8988T (cell line): ENCODE measurements at places on chromosomes 12 and 14.

- DNase-seq = no peak
These were observed 17.4 kb downstream of the TMED10 start for GRCh38 chr14:75158843-75159614.

DNA sequence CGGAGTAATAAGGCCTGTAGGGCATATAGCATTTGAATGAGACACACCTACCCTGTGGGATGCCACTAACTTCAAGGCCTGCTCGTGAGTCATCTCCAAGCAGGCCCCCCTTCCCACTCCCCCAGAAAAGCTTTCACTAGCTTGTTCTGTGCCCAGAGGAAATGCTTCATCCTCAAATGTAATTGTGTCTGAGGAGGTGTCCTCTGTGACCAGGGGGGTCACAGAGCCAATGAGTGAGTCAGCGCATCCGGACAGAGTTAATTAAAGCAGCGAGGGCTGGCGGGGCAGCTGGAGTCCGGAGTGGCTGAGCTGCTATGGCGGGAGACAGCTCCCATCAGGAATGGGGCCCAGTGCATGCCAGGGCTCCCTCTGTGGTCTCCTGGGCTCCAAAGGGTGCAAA lies 27.0 kb upstream of the ESRRB start:
- DNase-seq = no peak

- no peak for DNase-seq
These were observed 2.0 kb upstream of the MDM1 start for GRCh38 chr12:68334132-68334531.

DNA sequence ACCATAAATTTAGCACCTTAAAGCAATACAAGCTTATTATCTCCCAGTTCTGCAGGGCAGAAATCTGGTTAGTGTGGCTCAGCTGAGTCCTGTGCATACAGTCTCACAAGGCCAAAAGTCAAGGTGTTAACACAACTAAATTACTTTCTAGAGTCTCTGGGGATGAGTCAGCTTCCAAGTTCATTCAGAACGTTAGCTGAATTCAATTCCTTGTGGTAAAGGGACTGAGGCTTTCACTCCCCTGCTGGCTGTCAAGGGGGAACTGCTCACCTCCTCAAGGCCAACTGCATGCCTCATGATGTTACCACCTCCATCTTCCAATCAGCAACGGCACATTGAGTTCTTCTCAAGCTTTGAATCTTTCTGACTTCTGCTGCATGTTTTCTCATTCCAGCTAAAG lies 27.6 kb downstream of the EML5 start:
- DNase-seq = no peak

DNA sequence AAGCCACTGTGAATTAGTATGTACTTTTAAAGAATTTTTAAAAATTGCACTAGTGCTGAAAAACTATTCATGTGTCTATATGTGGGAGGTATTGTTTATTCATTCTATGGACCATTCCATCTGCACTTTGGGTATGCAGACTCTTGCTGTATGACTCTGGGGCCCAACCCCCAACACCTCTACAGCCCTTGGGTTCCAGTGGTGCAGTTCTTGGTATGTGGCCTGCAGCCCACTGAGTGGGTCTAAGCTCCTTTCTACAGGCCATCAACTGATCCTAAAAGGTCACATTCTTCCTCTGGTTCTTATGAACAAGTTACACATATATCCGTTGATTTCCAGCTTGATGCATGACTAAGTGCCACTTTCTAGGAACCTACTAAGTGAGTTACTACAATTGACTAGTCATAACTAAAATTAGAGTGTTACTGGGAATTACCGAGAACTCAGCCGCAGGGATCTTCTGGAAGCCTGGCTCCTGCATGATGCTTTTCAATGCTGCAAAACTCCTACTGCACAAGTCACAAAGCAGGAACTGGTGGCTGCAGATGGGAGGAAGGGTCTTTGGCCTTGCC lies 62.4 kb upstream of the MED13L start:
- no peak for DNase-seq

DNA sequence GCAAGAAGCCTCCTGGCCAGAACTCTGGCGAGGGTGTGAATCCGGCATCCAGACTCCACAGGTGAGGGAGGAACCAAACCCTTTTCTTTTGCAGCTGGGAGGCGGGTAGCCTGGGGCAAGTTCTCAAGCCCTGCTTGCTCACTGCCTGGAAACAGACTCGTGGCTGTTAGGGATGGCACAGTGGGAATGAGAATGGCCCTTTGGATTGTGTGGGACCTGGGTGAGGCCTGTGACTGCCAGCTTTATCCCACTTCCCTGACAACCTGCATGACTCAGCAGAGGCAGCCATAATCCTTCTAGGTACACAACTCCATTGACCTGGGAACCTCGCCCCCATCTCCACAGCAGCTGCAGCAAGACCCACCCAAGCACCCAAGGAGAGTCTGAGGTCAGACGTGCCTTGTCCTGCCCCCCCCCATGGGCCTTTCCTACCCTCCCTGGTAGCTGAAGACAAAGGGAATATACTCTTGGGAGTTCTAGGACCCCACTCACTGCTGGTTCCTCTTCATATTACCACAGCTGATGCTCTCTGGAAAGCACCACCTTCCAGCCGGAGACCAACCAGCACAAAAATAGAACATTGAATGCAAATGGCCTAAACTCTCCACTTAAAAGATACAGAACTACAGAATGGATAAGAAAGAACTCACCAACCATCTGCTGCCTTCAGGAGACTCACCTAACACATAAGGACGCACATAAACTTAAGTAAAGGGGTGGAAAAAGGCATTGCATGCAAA lies 5.1 kb upstream of the GPR33 start:
- no peak for DNase-seq

- DNase-seq = no peak
These were observed 133.5 kb upstream of the KRAS start for GRCh38 chr12:25384038-25384892.

DNA sequence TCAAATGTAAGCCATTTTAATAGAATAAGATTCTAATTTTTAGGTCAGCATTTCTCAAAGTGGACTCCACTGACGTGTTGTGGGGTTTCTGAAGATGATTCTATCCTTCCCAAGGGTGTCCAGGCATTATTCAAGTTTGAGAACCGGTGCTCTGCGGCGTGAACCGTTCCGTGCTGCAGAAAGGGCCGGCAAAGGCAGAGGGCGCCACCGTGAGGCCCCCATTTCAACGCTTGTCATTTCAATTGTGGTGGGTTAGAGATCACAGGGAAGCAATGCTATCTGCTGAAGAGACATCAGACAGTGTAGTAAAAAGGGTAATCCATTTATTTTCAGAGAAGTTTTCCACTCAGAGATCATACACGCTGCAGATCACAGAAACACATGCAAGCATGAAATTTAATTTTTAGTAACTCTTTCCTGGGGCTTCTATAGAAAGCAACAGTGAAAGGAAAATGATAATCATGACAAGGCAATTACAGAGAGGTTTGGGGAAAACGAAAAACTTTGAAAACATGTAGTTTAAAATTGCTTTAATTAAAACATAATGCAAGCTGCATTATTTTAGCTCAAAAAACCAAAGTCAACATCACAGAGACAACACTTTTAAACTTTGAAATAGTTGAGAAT lies 201.7 kb downstream of the EXOC5 start:
- no peak for DNase-seq

DNA sequence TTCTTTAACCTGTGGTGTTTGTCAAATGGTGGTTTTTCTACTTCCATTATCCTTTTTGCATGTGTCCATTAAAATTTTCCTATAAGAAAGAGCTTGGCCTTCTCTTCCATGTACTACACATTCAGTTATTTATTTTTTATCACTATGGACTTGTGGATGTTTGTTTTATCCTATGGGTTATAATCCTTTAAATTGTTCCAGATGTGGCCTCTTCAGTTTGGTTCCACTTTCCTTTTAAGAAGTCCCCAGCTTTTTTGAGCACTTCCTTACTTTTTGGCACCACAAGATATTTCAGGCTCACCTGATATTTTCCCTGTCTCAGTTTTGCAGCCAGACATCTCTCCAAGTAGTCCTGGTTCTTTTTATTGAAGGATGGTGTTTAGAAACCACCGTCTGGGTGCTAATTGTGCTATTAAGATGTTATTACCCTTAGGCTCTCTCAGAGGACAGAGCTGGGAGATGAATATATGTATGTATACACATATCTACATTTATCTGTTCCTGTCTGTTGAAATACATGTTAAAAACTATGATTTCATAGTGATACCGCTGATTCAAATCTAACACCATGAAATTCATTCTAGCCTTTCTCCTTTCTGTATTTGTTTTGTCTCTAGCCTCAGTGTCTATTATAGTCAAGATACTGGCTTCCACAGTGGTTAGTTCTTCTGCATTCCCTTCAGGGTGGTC lies 408.5 kb upstream of the RGS6 start:
- no peak for DNase-seq

- DNase-seq = no peak
These were observed 148.1 kb downstream of the KIF26A start for GRCh38 chr14:104286496-104286895.

DNA sequence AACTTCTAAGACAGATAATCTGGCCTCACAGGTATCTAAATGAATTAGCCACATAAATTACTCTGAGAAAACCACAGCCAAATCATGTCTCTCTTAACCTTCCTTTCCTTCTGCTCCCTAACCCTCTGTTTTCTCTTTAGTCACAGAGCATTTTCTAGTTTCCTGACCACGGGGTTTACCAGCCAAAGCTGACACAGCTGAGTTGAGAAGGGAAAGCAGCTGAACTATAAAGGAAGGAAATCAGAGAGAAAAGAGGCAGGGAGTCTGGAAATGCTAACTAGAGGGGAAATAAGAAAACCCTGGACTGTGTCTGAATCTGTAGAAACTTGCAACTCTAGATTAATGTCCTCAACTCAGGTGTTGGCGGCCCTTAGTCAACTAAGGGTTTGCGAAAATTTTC lies 24.4 kb downstream of the ANKS1B start:
- DNase-seq = no peak

- no peak for DNase-seq
These were observed 417.6 kb downstream of the PDZRN4 start for GRCh38 chr12:41605545-41606305.

DNA sequence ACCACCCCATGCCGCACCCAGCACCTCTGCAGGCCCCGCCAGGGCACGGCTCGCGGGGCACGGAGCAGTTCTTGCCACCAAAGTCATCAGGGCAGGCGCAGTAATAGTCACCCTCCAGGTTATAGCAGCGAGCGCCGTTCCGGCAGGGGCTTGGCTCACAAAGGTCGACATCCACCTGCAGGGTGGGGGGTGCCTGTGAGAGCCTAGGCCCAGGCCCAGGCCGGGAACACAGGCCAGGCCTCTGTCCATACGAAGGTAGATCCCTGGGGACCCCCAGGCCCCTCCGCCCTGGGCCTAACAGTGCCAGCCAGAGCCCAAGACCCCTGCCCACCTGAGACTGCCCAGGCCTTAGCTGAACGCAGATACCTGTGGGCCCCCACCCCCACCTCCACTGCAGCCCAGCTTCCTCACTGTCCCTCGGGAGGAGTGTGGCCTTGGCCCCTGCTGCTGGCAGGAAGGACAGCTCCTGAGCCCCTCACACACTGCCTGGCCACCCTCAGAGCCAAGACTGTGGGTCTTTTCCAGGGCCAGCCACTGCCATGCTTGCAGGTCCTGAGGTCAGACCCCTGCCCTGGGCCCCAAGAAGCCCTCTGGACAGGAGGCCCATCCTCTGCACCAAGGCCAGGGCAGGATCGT lies 19.3 kb downstream of the JAG2 start:
- peak; percentile 34 for DNase-seq

GRCh38 chr12:75702477-75703093 lies 191.2 kb upstream of the KRR1 start:
- DNase-seq = no peak

DNA sequence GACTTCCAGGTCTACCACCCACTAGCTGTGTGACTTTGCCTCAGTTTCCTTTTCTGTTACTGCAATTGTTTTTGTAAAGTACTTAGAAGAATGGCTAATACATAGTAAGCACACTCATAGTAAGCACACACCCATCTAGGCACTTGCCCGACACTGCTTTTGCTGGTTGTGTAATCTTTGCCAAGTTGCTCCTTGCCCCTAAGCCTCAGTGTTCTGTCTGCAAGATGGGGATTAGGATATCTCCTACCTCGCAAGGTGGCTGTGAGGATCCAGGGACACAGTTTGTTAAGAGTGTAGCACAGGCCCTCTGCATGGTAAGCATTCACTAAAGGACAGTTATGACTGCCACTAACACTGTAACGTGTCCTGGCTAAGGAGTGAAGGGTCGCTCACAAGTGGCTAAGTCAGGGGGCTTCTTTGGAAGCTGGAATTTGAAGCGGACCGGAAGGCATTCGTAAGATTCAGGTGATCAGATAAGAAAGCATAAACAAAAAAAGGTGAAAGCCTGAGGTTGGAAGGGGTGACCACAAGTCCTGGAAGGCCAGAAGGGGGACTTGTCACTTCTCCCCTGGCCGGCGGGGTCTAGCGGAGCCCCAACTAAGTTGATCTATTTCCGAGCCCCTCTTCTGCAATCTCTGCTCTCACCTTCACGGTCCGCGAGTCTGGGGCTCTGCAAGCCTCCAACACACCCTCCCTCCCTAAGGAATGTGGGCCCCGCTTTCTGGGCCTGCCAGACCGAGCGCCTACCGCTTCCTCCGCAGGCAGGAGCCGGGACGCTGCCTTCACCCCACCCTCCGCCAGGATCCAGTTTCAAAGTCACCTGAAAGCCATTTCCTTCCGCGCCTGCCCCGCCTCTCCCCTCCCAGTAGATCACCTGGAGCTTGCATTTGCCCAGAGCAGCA lies 1.5 kb upstream of the PLEKHG3 start:
- DNase-seq = no peak

DNA sequence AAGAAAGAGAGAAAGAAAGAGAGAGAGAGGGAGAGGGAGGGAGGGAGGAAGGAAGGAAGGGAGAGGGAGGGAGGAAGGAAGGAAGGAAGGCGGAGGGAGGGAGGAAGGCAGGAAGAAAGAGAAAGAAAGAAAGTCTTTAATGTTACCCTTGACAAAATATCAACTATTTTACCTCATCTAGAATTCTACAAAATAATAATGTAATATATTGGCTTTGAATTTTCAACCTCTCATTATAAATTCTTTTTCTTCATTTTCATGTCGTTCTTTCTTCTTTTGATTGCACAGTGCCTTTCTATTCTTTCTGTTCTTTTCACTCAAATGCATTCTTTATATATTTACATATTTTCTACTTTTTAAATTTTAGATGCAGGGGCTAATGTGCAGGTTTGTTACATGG lies 59.5 kb upstream of the GARIN2 start:
- DNase-seq = no peak

- no peak for DNase-seq
These were observed 1.2 kb downstream of the PPM1H start for GRCh38 chr12:62933602-62934238.

- DNase-seq = no peak
These were observed 132.8 kb downstream of the VRK1 start for GRCh38 chr14:96929950-96930349.

- DNase-seq = no peak
These were observed 319.5 kb downstream of the FUT8 start for GRCh38 chr14:65731933-65732506.

DNA sequence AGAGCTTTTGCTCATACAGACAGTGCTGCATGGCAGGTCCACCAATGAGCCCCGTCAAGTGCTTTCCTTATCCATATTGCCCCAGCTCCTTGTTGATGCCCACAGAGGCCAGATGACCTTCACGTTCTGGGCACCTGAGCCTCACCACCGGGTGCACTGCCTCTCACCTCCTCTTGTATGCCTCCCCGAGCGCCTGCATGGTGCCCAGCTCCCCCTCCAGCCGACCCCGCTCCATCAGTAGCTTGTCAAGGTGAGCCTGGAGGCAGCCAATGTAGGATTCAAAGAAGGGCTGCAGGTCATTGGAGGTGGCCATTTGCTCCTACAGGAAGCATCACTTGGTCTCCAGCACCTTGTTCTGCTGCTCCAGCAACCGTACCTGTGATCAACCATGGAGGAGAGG lies 31.8 kb upstream of the KRT77 start:
- no peak for DNase-seq

- DNase-seq = no peak
These were observed 403 bp downstream of the ATN1 start for GRCh38 chr12:6928022-6928702.

GRCh38 chr12:109910969-109911348 lies 10.9 kb downstream of the TCHP start:
- DNase-seq = peak; percentile 94
